ENCODE measurements at places on chromosomes 7 and 10.

DNA sequence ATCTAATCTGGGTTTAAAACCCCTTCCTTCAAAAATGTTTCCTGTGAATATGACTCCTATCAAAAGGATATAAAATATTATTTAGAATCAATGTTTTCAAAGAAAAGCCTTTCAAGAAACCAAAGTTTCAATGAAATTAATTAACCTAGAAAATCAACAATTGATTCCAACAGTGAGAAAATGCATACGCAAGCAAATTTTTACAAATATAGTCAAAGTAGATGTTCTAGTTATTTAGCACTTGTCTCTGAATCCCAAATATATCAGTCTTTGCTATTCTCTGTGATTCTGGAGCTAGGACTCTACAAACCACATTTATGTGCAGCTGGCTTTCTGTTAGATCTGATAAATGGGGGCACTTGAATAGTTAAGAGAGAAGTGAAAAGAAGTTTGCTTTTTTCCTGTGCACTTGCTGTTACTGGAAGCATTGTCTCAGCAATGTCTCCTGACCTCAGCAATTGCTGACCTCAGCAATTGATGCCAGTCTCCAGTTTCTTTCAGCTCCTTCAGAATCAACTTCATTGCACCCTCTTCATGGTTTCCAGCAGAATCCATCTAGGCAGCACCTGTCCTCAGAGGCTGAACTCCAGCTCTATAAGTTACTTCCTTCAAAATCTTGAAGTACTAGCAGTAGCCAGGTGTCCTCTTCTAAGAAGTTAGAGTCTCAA lies 879.9 kb upstream of the LRRN3 start:
- no peak for DNase-seq

GRCh38 chr7:68691261-68692216 lies 906.7 kb upstream of the AUTS2 start:
- peak; percentile 97 for DNase-seq

DNA sequence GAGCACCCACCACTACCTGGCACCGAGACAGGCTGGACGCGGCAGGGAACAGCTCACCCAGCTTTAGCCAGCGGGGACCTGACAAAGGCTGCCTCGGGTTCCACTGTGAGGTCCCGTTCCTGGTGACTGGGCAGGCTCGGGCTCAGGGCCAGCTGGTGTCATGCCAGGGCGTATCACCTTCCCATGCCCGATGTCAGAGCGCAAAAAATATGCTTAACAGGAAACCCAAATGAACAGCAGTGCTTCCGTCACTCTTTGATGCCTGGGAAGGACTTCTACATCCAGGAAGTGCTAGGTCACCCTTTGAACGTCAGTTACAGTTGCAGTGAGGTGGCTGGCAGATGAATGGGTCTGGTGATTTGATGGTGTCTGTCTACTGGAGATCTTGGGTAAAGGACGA lies 106.0 kb downstream of the ADARB2 start:
- no peak for DNase-seq

- DNase-seq, result peak; percentile 16
Measured at GRCh38 chr7:140212100-140212881, 35.5 kb upstream of the KDM7A start.

DNA sequence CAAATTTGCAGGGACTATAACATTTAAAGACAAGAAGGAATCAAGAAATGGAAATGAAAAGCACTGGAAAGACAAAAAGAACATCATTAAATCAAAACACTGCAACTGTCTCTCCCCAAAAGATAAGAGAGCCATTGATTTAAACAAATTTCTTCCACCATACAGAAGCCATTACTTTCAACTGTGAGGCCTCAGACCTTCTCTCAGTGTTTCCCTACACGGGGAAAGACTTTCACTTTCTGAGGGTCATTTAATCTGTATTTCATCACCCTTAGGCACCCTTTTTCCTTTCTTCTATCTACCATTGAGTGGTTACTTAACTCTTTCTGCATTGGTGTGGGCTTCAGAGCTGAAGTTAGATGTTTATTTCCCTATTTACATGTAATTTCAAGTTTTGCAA lies 47.5 kb downstream of the CCDC172 start:
- DNase-seq, result peak; percentile 47

DNA sequence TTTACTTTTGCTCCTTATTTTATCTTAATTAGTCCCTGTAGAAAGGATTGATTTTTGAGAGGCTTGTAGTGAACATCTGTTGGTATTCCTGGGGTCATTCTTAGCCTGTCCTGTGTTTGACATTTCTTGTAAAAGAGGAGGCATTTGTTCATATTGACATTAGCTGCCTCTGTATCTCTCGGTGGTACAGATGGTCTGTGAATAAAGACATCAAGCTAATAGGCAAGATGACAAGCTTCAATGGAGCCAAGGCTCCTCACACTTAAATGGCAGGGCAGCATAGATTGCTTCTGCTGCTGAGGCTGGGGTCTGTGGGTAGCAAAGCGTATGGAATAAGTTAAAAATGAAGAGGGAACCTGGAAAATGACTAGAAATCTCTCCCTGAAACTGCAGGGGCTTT lies 687.6 kb downstream of the LRMDA start:
- no peak for DNase-seq

DNA sequence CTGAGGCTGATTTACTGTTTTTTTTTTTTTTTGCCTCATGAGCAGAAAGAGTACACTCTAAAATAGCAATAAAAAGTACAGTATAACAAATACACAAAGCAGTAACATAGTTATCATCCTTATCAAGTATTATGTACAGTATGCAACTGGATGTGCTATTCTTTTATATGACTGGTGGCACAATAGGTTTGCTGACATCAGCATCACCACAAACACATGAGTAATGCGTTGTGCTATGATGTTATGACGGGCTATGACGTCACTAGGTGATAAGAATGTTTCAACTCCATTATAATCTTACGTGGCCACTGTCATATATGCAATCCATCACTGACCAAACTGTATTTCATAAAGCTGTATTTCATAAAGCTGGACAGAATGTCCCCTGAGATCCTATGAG lies 189.2 kb upstream of the GLI3 start:
- DNase-seq, result peak; percentile 20

- DNase-seq, result no peak
Measured at GRCh38 chr10:82889728-82890127, 1014.7 kb downstream of the NRG3 start.

- DNase-seq, result peak; percentile 25
Measured at GRCh38 chr7:121079425-121080169, 91.1 kb downstream of the CPED1 start.

DNA sequence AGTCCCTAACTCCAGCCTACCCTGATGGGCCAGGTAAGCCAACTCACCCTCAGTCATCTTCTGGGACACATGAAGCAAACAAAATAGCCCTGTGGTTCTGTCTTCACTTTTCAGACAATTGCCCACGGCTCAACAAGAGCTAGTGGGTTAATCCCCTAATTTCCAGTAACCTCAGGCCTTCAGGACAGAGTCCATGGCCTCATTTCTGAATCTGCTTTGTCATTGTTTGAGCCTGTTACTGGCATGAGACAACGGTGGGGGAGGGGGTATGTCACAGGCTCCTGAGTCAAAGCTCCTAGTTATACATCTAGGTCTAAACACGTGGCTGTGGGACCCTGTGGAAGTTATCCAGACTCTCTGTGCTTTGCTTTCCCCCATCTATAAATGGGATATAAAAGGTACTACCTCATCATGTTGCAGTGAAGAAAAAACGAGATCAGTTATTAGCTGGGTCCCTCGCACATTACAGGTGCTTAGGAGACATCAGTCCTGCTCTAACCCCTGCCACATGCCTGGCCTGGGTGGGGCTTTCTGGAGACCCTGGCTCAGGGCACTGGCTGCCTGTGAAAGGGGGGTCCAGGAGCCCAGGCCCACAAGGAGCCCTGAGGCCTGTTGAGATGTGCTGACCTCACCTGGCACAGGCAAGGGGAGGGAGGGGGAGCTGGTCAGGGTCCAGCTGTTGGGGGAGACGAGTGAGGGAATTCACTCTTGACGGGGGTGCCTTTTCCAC lies 16.5 kb downstream of the MAT1A start:
- DNase-seq, result no peak

- DNase-seq, result no peak
Measured at GRCh38 chr7:87538052-87538451, 62.6 kb upstream of the ABCB4 start.

- peak; percentile 43 for DNase-seq
Measured at GRCh38 chr7:70694434-70694970, 437.4 kb upstream of the GALNT17 start.

- peak; percentile 30 for DNase-seq
Measured at GRCh38 chr7:80463272-80463920, 48.5 kb downstream of the GNAT3 start.

DNA sequence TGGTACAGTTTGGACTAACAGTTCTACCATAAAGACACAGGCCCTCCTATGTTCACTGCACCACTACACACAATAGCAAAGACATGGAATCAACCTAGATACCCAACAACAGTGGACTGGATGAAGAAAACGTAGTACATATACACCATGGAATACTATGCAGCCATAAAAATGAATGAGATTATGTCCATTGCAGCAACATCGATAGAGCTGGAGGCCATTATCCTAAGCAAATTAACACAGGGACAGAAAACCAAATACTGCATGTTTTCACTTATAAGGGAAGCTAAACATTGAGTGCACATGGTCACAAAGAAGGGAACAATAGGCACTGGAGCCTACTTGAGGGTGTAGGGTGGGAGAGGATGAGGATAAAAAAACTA lies 75.0 kb downstream of the MEST start:
- DNase-seq, result no peak

GRCh38 chr7:16609842-16610450 lies 35.6 kb downstream of the ANKMY2 start:
- DNase-seq, result no peak

- DNase-seq, result no peak
Measured at GRCh38 chr10:11135709-11136108, 118.0 kb downstream of the CELF2 start.

DNA sequence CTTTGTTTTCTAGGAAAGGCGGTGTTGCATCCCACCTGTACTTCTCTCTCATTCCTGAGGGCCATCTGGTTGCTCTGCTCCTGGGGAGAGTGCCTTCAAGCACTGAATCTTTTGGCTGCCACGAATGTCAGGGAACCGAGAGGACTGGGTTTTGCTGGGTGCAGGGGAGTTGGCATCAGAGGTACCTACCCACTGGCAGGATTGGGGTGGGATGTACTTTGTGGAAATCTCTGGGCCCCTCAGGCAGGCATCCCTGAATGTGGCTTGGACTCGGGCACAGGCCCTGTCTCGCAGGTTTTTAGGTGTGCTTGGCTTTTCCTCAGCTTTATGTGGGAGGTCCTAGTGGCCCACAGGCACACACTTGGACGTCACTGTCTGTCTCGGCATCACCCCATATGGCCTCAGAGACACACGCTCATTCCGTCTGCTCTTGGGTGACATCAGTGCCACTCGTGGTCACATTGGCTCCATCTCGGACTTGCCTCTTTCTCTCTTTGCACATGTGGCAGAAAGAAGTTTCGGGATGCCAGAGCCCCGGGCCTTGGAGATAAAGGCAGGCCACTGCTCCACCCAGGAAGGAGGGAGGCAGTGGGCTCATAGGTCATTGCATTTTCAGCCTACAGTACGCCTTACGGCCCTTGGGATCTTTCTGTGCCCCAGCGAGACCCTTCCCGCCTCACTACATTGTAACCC lies 325.6 kb downstream of the ZNF716 start:
- DNase-seq, result no peak

- DNase-seq, result no peak
Measured at GRCh38 chr7:37248396-37248861, 200.2 kb downstream of the ELMO1 start.

GRCh38 chr10:99470327-99470726 lies 39.9 kb upstream of the GOT1 start:
- no peak for DNase-seq

DNA sequence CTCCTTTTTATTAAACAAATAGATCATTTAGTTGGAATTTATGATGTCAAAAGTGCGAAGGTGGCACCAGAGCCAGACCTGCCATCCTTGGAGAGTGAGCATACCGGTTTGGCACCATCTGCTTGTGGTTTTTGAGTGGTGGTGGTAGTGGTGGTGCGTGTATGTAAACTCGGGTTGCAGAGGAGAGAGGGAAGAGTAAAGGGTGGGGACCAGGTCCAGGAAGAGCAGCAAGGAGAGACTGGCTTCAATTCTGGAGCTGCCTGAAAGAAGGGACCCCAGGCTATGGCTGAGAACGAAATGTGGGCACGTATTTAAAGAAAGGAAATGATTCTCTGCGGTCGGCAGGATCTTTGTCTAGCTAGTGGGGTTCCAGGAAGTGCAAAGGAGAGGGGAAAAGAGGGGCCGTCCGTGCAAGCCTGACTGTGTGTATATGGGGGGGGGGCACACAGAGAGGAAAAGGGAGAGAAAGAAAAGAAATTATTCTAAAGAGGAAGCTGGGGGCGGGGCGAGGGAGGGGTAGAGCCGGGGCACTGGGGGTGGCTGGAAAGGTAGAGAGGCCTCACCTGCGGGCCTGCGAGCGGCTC lies 448 bp upstream of the GOLGA7B start:
- no peak for DNase-seq

GRCh38 chr10:15278786-15279185 lies 92.3 kb downstream of the FAM171A1 start:
- no peak for DNase-seq

- peak; percentile 52 for DNase-seq
Measured at GRCh38 chr10:60942788-60943315, 1.1 kb downstream of the RHOBTB1 start.

GRCh38 chr7:29449569-29450260 lies 113.9 kb upstream of the PRR15 start:
- DNase-seq, result no peak

GRCh38 chr10:95261926-95262325 lies 28.9 kb downstream of the PDLIM1 start:
- DNase-seq, result no peak

DNA sequence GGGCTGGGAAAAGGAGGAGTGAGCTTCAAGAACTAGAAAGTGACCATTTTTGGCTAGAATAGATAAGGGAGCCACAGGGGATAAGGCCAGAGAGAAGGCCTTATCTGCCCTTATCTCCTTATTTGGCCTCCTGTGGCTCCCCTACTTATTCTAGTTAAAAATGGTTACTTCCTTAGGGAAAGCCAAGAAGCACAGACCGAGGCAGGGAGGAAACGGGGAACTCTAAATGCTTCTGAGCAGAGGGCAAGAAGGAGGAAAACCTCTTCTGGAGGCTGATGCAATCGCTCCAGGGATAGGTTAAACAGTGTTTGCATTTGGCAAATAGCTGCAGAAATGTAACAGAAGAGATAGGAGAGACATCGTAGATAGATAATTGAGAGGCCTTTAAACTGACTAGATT lies 18.6 kb downstream of the NRP1 start:
- DNase-seq, result no peak

DNA sequence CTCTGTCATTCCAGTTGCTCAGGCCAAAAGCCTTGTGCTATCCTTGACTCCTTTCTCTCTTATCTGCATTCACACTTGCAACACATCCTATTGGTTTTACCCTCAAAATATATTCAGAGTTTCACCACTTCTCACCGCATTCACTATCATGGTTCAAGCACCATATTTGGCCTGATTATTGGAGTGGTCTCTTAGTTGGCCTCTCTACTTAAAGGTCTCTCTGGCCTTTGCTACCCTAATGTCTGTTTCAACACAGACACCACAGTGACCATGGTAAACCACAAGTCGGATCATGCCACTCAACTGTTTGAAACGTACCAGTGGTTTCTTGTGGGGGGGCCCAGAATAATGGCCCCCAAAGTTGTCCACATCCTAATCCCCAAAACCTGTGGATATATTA lies 15.2 kb upstream of the PDZD8 start:
- DNase-seq, result no peak
